CD4-positive, alpha-beta memory T cell (primary cell): ENCODE measurements at places on chromosomes 13 and 19. TPM values are rescaled to one million over a fixed set of nuclear protein-coding genes. Genes with fewer than 3 reads are reported as not detected.

GRCh38 chr13:44484562-44485138 is 91.5 kb downstream of the TSC22D1 start:
- H3K36me3 ChIP-seq = no peaks in the 10 kb centered on the region
- DNase-seq = no peak
- H3K4me1 ChIP-seq = peaks cover 17% of the 10 kb centered on the region
- H3K4me3 ChIP-seq = no peak overlapping the region

GRCh38 chr19:2547033-2547680 is 71.2 kb downstream of the GADD45B start:
- peaks cover 32% of the 10 kb centered on the region for H3K4me1 ChIP-seq
- H3K27me3 ChIP-seq = no peaks in the 10 kb centered on the region
- H3K4me3 ChIP-seq = no peak overlapping the region

DNA sequence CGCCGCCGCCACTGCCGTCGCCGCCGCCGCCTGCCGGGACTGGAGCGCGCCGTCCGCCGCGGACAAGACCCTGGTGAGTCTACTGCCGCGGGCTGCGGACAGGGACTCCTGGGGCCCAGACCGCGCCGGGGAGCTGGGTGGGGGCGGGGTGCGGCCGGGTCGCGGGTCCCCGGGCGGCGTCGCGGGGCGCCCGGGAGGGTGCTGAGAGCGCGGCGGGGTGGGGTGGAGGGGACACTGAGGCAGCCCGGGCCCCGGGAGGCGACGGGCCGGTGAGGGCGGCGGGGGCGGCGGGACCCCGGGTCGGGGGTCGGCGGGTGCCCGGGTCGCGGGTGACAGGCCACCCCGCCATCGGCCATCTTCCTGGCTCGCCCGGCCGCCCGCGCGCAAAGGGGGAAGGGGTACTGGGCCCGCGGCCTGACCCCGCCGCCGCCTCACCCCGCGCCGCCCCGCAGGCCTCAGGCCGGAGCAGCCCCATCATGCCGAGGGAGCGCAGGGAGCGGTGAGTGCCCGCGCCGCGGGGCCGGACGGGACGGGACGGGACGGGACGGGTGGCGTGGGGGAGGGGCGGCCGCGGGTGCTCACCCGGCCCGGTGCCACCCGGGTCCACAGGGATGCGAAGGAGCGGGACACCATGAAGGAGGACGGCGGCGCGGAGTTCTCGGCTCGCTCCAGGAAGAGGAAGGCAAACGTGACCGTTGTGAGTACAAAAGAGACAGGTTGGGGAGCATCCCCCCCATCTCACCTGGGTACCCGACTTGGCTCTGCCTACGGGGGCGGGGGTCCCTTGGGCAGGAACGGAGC is 489 bp downstream of the CCNE1 start:
- DNase-seq = no peak
- H3K36me3 ChIP-seq = no peaks in the 10 kb centered on the region
- H3K27ac ChIP-seq = no peak overlapping the region
- no peak overlapping the region for H3K4me3 ChIP-seq
- peaks cover 10% of the 10 kb centered on the region for H3K4me1 ChIP-seq

DNA sequence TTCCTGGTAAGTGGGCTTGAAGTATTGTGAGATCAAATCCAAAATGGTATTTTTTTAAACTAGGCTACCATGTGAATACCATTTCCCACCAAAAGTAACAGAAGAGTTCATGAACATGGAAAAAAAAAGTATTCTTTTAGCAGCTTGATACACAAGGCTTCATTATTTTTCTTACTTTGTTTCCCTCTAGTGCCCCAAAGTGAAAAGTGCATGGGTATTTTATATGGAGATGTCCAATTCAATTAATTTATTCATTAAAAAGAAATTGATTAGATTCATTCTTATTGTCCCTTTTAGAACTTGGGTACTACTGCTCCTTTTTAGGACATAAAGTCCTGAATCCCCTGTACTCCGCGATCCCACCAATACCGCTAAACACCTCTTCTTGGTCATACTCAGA is 28.6 kb upstream of the SCEL start:
- no peaks in the 10 kb centered on the region for H3K27me3 ChIP-seq
- no peaks in the 10 kb centered on the region for H3K36me3 ChIP-seq
- no peak for DNase-seq
- no peak overlapping the region for H3K27ac ChIP-seq

- H3K36me3 ChIP-seq = no peaks in the 10 kb centered on the region
- DNase-seq = no peak
- no peak overlapping the region for H3K27ac ChIP-seq
- H3K4me1 ChIP-seq = peaks cover 23% of the 10 kb centered on the region
Observed at GRCh38 chr19:48755787-48756186, 463 bp downstream of the FGF21 start.

GRCh38 chr13:24234200-24234915 is 73.8 kb downstream of the SPATA13 start:
- H3K27me3 ChIP-seq = no peaks in the 10 kb centered on the region
- H3K27ac ChIP-seq = no peak overlapping the region
- H3K4me1 ChIP-seq = peaks cover 5% of the 10 kb centered on the region

GRCh38 chr19:12574036-12574435 is 22.8 kb upstream of the ZNF564 start:
- H3K27me3 ChIP-seq = no peaks in the 10 kb centered on the region
- no peak for DNase-seq
- no peak overlapping the region for H3K27ac ChIP-seq
- no peaks in the 10 kb centered on the region for H3K36me3 ChIP-seq

- H3K36me3 ChIP-seq = no peaks in the 10 kb centered on the region
- H3K4me1 ChIP-seq = no peaks in the 10 kb centered on the region
- no peaks in the 10 kb centered on the region for H3K27me3 ChIP-seq
- no peak overlapping the region for H3K4me3 ChIP-seq
- no peak for DNase-seq
Observed at GRCh38 chr13:110200276-110200870, 106.6 kb downstream of the COL4A1 start.

DNA sequence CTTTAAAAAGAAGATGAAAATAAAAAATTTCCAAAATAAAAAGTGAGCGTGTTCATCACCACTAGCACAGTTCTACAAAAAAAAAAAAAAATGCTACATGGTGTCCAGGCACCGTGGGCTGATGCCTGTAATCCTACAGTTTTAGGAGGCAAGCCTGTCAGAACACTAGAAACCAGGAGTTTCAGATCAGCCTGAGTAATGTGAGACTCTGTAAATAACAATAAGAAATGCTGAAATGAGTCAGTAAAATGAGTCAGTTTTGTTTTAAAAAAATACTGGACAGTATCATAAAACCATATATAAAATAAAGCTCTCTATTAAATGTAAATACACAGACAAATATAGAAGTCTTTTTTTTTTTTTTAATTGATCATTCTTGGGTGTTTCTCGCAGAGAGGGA is 30.0 kb downstream of the ZNF91 start:
- no peak overlapping the region for H3K27ac ChIP-seq
- H3K36me3 ChIP-seq = peaks cover 11% of the 10 kb centered on the region

GRCh38 chr19:35719402-35720162 is 1.8 kb downstream of the KMT2B start:
- no peak overlapping the region for H3K27ac ChIP-seq
- H3K4me1 ChIP-seq = peaks cover 34% of the 10 kb centered on the region
- no peak overlapping the region for H3K4me3 ChIP-seq
- no peak for DNase-seq
- H3K27me3 ChIP-seq = no peaks in the 10 kb centered on the region
- peaks cover 37% of the 10 kb centered on the region for H3K36me3 ChIP-seq

- H3K4me3 ChIP-seq = no peak overlapping the region
- H3K36me3 ChIP-seq = no peaks in the 10 kb centered on the region
- H3K27ac ChIP-seq = no peak overlapping the region
- no peak for DNase-seq
Observed at GRCh38 chr13:77810430-77810829, 108.2 kb downstream of the EDNRB start.

DNA sequence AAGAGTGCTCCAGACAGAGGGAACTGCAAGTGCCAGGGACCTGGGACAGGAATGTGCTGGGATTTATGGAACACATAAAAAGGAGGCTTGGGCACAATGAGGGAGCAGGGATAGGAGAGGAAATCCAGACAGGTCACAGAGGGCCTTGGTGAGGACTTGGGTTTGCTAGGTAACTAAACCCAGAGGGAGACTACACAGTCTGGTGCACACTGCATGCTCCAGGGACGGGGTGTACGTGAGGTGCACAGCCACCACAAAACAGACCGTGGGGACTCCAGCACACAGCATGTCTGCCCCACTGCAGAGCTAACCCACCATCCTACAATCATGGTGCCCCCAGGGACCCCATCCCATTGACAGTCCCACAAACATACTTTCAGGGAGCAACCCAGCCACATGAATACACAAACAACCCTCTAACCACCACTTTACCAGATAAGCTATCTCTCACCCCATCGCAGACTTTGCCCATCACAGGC is 5.5 kb upstream of the ZFP36 start:
- peaks cover 84% of the 10 kb centered on the region for H3K4me1 ChIP-seq
- H3K27me3 ChIP-seq = no peaks in the 10 kb centered on the region
- H3K27ac ChIP-seq = peak overlapping the region; percentile 100
- H3K4me3 ChIP-seq = no peak overlapping the region
- peaks cover 3% of the 10 kb centered on the region for H3K36me3 ChIP-seq

DNA sequence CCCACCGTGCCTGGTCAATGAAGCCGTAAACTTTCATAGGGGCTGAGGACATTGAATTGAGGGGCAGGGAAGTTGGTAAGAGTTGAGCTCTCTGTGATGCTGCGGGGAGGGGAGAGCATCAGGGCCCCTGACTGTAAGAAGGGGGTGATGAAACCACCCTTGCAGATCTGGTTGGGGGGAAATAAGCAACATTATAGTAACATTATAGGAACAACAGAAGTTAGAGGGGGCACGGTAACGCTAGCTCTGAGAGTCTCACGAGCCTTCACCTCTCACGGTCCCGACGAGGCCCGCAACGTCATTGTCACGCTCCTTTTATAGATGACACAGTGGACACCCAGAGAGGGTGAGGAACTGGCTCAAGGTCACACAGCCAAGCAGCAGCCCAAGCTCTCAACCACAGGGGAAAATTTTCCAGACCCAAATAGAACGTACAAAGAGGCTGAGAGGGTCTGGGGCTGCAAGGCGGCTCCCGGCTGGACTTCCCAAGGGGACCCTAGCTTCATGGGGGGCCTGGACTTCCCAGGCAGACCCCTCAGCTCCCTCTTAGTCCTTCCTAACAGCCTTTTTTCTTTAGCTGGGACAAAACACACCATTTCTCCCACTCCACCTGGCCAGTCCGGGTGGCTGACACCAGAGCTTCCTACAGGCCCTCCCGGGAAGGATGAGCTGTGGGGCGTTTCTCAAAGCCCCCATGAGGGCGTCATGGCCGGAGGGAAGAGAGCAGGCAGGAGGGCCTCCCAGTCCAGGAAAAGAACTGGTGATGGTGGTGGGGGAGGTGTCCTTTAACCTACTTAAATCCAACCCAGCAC is 4.1 kb downstream of the TLE5 start:
- peaks cover 67% of the 10 kb centered on the region for H3K4me1 ChIP-seq
- H3K36me3 ChIP-seq = peaks cover 58% of the 10 kb centered on the region
- no peaks in the 10 kb centered on the region for H3K27me3 ChIP-seq
- no peak overlapping the region for H3K4me3 ChIP-seq
- peak overlapping the region; percentile 11 for H3K27ac ChIP-seq

DNA sequence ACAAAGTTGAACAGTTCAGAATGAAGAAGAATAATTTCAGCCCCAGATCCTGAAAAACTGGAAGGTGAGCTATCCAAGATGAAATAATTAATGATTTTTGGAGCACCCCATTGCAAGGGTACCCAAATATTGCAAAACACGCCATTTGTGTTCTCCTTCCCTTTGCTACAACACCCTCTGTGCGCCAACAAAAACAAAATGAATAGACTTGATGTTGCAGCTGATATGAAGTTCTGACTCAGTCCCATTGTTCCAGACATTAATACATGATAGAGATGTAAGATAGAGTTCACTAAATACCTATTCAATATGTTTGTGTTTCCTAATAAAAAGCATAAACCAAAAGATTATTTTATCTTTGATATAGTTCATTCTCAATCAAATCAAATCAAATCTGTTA is 287.5 kb upstream of the SOX21 start:
- H3K27ac ChIP-seq = no peak overlapping the region
- DNase-seq = no peak
- H3K36me3 ChIP-seq = no peaks in the 10 kb centered on the region
- H3K4me1 ChIP-seq = no peaks in the 10 kb centered on the region
- no peaks in the 10 kb centered on the region for H3K27me3 ChIP-seq

DNA sequence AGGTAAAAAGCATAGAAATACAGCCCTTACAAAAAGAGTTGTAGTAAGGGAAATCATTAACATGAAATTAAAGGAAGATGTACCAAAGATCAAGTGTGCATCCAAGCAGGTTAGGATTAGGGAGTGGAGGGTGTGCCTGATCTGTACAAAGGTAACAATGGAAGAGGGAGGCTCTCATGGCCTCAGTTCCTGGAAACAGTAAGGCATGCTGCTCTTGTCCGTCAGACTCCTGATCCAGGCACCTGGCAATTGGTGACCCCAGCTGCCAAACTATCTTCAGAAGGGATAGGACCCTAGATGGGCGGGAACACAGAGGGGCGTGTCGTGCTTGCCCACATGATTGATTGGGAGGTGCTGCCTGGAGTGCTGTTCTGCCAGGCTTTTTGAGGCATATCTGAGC is 4.5 kb downstream of the TEX26 start:
- H3K36me3 ChIP-seq = no peaks in the 10 kb centered on the region
- no peak overlapping the region for H3K4me3 ChIP-seq
- H3K27ac ChIP-seq = no peak overlapping the region
- H3K4me1 ChIP-seq = no peaks in the 10 kb centered on the region
- no peaks in the 10 kb centered on the region for H3K27me3 ChIP-seq

- H3K4me1 ChIP-seq = no peaks in the 10 kb centered on the region
- H3K27ac ChIP-seq = no peak overlapping the region
- H3K4me3 ChIP-seq = no peak overlapping the region
Observed at GRCh38 chr13:70960841-70961443, 852.7 kb upstream of the KLHL1 start.

DNA sequence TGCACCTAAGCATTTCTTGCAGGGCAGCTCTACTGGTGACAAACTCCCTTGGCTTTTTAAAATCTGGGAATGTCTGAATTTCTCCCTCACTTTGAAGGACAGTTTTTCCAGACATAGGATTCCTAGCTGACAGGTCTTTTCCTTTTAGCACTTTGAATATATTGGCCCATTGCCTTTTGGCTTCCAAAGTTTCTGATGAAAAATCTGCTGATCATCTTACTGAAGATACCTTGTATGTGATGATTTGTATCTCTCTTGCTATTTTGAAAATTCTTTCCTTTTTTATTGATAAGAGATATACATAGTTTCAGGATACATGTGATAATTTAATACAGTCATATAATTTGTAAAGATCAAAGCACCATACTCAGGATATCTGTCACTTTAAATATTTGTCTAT is 211.1 kb downstream of the ZIC5 start:
- no peaks in the 10 kb centered on the region for H3K36me3 ChIP-seq
- H3K4me1 ChIP-seq = no peaks in the 10 kb centered on the region
- DNase-seq = no peak
- no peaks in the 10 kb centered on the region for H3K27me3 ChIP-seq

Gene FAAP24
- polyA plus RNA-seq = 2.3 TPM

Gene ZNF112
- polyA plus RNA-seq = not detected

Gene UBE2L5
- not detected for polyA plus RNA-seq

Gene CAPS
- polyA plus RNA-seq = 1.7 TPM

Gene ZNF576
- 8.4 TPM for polyA plus RNA-seq

Gene TMEM86B
- polyA plus RNA-seq = 3.5 TPM

Gene PGLYRP1
- polyA plus RNA-seq = not detected

Gene MAN2B1
- polyA plus RNA-seq = 45.0 TPM

Gene FSTL3
- 2.1 TPM for polyA plus RNA-seq

Gene SWSAP1
- polyA plus RNA-seq = 6.4 TPM
